ENCODE measurements at places on chromosomes 6 and 20. TPM values are rescaled to one million over a fixed set of nuclear protein-coding genes. Genes with fewer than 3 reads are reported as not detected.

Gene BANF2
- polyA plus RNA-seq = not detected

DNA sequence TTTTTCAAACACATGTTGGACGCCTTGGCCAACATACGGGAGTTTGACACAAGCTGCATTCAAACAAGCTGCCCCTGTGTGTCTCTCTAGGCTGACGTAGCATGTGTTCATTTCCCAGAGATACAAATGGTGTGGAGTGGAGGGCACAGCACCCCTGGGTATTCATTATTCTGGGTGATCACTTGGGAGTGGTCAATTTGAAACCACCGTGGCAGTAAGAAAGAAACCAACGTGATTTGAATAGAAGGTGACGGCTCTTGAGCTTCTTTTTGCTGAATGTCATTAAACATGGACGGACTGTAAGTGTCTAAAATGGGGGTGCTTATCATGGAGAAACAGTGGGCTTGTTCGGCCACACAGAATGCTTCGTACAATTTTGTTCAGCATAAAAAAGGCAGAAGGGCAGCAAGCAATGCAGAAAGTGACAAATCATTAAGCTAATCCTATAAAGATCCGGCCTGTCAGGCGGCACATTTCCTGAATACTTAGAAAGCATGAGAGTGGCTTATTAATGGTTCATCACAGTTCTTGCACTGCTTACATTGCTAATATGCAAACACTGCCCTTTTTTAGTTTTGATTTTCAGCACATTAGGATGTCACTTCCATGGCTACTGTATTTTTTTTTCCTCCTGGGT is 1261.9 kb upstream of the CITED2 start:
- DNase-seq = no peak

DNA sequence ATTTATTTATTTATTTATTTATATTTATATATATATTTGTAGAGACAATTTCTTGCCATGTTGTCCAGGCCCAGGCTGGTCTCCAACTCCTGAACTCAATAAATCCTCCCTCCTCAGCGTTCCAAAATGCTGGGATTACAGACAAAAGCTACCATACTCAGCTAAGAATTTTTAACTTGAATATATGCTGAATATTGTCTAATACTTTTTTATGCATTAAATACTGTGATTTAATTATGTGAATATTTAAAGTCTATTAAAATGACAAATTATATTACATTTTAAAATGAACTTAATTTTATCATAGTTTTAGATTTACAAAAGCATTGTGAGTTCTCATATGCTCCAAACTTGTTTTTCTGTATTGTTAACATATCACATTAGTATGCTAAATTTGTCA is 1022.4 kb downstream of the GRIK2 start:
- no peak for DNase-seq

GRCh38 chr6:152206072-152206818 is 398.8 kb downstream of the ESR1 start:
- no peak for DNase-seq

- no peak for DNase-seq
These were observed 93.7 kb downstream of the TULP4 start for GRCh38 chr6:158405933-158406332.

DNA sequence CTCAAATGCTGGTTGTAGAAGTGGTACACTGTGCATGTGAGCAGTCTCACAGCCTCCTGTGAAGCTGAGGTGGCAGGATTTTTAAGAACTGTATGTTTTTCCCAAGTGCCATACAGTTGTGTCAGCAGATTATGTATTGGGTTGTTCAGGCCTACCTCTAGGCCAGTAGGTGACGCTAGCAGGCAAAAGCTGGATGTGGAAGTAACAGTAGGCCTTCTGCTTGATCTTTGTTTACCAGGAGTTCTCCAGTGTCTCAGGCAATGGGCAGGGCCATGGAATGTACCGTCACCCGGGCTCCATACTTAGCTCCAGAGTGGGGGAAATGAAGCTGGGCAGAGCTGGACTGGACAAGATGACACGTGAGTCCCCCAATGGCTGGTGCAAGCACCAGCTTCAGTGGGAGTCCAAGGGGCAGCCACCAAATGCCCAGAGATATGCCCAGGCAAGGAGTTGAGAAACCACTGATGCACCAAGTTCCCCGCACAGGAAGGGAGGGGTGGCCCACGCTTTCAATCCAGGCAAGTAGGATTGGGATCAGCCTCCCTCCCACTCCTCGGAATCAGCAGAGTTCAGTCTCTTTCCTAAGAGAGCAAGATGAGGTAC is 289.7 kb downstream of the HTR1B start:
- DNase-seq = no peak

- DNase-seq = peak; percentile 20
These were observed 131.8 kb upstream of the BEND3 start for GRCh38 chr6:107246972-107247615.
